ENCODE measurements at places on chromosomes 5 and 9.

DNA sequence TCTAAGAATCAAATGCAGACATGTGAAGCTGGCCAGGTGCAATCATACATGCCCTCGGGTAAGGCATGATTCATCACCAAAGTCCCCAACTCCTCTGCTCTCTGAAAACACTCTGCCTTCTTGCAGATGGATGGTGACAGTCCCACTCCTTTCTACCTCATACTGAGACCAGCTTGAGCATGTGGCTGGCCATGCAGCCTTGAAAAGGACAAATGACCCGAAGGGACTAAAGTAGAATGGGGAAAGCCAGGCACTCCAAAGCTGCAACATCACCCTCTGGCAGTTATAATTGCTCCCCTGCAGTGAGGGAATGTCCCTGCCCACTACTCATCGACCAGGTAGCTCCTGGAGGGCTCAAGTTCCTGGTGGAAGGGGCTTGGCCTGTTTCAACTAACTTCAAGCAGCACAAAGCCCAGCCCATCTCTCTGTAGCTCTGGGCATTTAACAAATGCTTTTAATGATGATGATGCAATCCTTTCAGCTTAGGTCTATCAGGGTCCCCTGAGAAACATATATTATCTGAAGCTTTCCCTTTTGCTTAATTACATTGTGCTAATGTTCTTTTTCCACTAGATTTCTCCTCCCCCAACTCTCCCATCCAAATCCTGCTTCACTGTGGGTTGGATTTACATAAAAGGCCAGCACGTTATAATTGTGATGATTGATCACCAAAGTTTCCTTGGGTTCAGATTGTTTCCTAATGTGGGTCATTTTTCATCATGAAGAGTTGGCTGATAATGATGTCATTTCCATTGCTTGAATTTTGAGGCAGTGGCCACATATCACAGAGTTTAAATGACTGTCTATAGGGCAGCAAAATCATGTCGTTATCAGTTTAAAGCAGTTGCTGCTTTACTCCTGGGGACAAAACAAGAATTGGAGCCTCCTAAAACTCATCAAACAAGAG lies 436.5 kb upstream of the SLC30A5 start:
- DNase-seq, result peak; percentile 12

- no peak for DNase-seq
Measured at GRCh38 chr5:42950116-42950455, 90.0 kb downstream of the ANXA2R start.

GRCh38 chr9:70220216-70220615 lies 38.6 kb upstream of the SMC5 start:
- no peak for DNase-seq

- DNase-seq, result no peak
Measured at GRCh38 chr5:2126512-2126911, 243.8 kb upstream of the IRX4 start.

DNA sequence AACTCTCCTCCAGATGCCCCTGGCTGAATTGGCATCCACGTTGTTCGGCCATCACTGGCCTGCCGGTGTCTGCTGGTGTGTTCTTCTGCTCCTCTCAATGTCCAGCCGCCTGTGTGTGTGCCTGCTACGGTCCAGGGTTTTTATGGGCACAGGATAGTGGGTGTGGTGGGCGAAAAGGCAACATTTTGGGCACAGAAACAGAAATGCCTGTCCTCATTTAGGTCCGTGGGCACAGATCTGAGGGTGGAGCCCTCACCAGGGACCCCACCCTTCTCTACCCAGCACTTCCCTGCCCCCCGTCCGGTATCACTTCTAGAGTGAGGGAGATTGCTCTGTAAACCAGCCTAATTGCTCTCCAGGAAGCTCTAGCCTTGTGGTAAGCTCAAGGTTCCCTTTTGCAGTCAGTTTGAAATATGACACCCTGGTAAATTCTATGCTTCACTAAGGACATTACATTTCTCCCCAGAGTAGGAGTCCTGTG lies 410.1 kb downstream of the MAT2B start:
- DNase-seq, result peak; percentile 10

- no peak for DNase-seq
Measured at GRCh38 chr5:133867851-133868545, 100.4 kb downstream of the C5orf15 start.

DNA sequence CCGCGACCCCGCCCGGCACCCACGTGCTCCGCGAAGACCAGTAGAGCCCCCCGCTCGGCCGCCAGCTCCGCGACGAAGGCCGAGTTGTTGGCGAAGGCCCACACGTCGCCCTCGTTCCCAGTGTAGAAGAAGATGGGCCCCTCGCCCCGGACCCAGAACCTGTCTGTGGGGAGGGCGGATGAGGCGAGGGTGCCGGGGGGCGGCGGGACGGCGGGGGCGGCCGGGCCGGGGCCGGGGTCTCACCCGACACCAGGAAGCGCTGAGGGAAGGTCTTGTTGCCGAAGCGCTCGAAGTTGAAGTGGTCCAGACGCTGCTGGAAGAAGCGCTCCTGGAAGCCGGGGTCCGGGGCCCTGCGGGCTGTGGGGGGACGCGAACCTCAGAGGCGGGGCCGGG lies 317 bp downstream of the DPP7 start:
- peak; percentile 12 for DNase-seq

- no peak for DNase-seq
Measured at GRCh38 chr5:167564275-167564674, 727.2 kb upstream of the WWC1 start.

GRCh38 chr5:90421136-90421535 lies 11.6 kb upstream of the CETN3 start:
- DNase-seq, result peak; percentile 18

- peak; percentile 56 for DNase-seq
Measured at GRCh38 chr9:96859461-96860198, 5.3 kb upstream of the ZNF782 start.

Measured in cardiac fibroblast (primary cell).